ENCODE measurements at places on chromosomes 2 and 18. TPM values are rescaled to one million over a fixed set of nuclear protein-coding genes. Genes with fewer than 3 reads are reported as not detected.

Gene NT5C1B
- total RNA-seq: not detected

Gene MERTK
- 5.9 TPM for total RNA-seq

Gene HAAO
- 1.3 TPM for total RNA-seq

Gene BCL11A
- 313 TPM for total RNA-seq

Gene CCDC74B
- 5.6 TPM for total RNA-seq

Gene INPP5D
- 8.5 TPM for total RNA-seq

Gene NCKAP5
- total RNA-seq: 19.7 TPM
